ENCODE measurements at places on chromosomes 16 and 17. TPM values are rescaled to one million over a fixed set of nuclear protein-coding genes. Genes with fewer than 3 reads are reported as not detected.

- no peak for DNase-seq
Measured at GRCh38 chr17:34675143-34675542, 95.8 kb downstream of the TMEM132E start.

Gene KRT27
- not detected for polyA plus RNA-seq

Gene GPRC5C
- polyA plus RNA-seq: 49.2 TPM

Gene CEP295NL
- polyA plus RNA-seq: 0.34 TPM

GRCh38 chr17:47703671-47704070, 9.7 kb downstream of the TBKBP1 start:
- DNase-seq: no peak

- peak; percentile 61 for DNase-seq
Measured at GRCh38 chr17:79836510-79836971, 2.7 kb downstream of the CBX4 start.

GRCh38 chr16:89422527-89422904, 67.8 kb downstream of the ANKRD11 start:
- no peak for DNase-seq

Gene KRT36
- polyA plus RNA-seq: not detected

Data from A549 (cell line).